Memory B cell (primary cell): ENCODE measurements at places on chromosomes 5 and 9.
A peak's percentile ranks its signal among the peaks of the same experiment; 100 is the strongest.

GRCh38 chr5:160458806-160459800, 37.4 kb downstream of the PTTG1 start:
- DNase-seq: no peak

GRCh38 chr9:71108937-71109336, 12.5 kb downstream of the TRPM3 start:
- DNase-seq: no peak

DNA sequence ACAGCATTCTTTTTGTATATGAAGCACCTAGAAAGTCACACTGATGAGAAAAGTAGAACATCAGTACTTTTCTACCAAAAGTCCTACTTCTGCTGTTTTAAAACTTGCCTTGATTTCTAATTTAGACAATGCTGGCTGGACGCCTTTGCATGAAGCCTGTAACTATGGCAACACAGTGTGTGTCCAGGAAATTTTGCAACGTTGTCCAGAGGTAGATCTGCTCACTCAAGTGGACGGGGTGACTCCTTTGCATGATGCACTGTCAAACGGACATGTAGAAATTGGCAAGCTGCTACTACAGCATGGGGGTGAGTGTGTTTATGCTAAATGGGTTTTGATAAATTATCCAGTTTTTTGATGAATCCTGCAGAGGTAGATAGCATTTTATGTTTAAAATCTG, 73.5 kb downstream of the SLF1 start:
- DNase-seq: no peak

DNA sequence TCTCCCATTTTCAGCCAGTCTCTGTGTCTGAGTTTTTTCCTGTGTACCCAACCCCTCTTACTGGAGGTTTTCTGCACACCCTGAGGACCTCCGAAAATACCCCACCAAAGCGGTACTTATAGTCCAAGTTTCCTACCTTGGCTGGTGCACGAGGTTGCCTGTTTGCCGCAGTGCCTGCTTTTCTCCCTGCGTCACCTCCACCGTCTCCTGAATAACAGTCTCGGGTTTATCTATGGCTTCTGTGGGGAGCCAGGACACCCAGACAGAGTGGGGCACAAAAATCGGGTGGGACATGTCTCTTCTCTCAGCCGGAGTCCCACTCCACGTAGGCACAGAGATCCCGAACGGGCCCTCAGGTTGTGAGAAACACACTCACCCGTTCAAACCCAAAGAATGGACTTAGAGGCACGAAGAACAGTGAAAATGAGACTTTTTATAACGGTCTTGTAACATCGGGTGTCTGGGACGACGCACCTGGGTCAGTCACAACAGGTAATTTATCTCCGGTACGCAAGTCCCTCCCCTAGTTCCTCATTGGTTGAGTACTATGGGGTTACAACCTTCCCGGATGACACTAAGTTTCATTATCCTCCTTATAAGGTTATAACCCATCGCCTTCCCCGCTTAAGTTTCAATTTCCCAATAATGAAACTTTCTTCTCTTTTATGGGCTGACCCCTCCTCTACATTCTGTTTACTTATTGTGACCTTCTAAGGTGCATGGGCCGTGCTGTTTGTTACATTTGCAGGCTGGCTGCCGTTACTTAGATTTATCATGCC, 970.2 kb upstream of the COX7C start:
- DNase-seq: no peak

GRCh38 chr9:27047136-27047535, 41.7 kb upstream of the LRRC19 start:
- DNase-seq: no peak

GRCh38 chr9:90916147-90916734, 114.6 kb downstream of the SYK start:
- no peak for DNase-seq

DNA sequence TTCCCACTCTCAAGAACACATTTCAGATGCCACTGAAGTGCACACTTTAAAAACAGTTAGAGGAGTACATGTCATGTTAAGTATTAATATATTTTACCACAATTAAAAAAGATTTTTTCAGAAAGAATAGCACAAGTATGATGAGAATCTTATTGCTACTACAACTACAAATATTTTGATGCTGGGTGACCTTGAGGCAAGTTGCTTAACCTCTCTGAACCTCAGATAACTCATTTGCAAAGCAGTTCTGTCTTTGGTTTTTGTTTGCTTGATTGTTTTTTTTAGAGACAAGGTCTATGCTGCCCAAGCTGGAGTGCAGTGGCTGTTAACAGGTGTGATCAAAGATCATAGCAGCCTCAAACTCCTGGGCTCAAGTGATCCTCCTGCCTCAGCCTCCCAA, 13.7 kb upstream of the EBF1 start:
- DNase-seq: no peak

DNA sequence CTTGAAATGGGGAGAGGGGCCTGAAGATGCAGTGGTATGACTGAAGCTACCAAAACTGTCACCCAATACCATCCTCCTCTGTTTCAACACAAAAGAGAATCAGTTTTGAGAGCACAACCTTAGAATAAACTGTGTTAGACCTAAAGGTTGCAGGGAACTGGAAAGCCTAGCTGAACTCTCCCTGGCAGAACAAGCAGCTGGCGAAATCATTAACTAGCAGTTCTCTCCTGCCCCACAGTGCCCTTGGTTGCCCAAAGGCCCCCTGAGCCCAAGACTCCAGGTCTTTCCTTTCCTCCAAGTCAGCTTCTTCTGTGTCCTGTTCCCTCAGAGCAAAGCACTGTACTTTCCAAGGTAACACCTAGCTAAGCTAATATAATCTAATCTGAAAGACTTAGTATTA, 135.4 kb upstream of the SLC30A5 start:
- DNase-seq: no peak

- DNase-seq: peak; percentile 42
Observed at GRCh38 chr5:65076251-65076869, 307.6 kb downstream of the CWC27 start.

DNA sequence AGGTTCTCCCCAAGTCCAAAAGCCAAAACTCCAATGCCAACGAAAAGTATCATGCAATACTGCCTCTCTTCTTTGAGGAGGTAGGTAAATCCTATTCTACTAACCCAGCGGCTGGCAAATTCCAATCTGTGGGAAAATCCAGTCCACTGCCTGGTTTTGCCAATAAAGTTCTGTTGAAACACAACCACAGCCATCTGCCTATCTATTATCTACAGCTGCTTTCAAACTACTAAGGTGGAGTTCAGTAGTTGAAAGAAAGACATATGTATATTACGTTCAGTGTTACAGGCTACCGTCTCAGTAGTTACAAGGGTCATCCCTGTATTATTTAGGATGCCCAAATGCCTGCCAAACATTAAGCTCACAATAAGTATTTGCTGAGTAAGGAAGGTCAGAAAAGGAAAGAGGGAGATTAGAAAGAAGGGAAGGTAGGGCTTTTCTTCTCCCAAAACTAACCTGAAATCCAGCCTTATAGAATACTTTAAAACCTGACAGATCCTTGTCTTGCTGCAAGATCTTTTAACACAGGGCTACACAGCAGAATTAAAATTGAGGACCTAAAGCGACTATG, 16.2 kb downstream of the ARL15 start:
- no peak for DNase-seq

- DNase-seq: no peak
Observed at GRCh38 chr5:16455668-16456067, 9.9 kb downstream of the ZNF622 start.

GRCh38 chr9:88396836-88397577, 8.8 kb downstream of the SPIN1 start:
- no peak for DNase-seq

DNA sequence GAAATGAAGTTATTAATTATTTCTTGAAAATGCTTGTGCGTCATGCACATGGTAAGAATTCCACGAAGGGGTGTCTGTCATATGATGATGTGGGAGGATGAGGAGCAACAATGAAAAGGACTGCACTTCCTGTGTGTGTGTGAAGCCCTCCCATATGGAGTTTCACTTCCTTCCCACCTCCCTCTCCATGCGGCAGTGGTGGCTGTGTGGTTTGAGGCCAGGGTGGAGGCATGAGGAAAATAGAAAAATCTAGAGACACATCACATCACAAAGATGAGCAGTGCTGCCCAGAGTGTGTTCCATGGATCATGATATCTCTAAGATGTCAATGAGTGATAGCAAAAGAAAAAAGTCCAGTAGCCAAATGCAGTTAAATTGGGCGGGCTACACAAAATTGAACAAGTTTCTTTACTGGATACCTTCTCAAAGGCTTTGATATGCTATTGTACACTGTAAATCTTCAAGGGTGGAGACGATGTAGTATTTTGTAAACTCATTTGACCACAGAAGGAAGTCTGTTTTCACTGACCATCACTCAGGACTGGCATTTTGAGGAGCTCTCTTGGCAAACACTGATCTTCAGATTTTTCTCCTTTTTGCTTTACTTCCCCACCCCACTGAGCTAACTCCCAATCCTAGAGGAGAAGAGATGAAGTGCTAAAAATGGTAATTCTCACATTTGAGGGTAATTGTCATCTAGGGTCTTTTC, 55.7 kb upstream of the EQTN start:
- no peak for DNase-seq

DNA sequence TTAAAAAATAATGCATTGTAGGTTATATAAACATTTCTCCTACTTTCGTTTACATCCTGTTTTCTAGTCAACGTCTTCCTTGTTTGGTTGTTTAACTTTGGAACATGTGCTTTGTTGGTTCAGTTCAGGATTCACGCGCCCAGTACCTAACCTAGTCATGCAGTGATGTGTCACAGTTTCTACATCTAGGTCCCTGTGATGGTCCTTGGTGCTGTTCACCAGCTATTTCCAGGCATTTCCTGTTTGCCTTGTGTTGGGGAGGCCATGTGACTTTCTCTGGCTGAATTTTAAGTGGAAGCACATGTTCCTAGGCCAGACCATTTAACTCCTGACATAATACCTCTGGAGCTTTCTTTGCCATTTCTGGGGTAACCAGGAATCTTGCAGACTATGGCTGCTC, 292.3 kb downstream of the SMARCA2 start:
- no peak for DNase-seq

- DNase-seq: no peak
Observed at GRCh38 chr5:146016764-146017484, 80.5 kb downstream of the SH3RF2 start.

DNA sequence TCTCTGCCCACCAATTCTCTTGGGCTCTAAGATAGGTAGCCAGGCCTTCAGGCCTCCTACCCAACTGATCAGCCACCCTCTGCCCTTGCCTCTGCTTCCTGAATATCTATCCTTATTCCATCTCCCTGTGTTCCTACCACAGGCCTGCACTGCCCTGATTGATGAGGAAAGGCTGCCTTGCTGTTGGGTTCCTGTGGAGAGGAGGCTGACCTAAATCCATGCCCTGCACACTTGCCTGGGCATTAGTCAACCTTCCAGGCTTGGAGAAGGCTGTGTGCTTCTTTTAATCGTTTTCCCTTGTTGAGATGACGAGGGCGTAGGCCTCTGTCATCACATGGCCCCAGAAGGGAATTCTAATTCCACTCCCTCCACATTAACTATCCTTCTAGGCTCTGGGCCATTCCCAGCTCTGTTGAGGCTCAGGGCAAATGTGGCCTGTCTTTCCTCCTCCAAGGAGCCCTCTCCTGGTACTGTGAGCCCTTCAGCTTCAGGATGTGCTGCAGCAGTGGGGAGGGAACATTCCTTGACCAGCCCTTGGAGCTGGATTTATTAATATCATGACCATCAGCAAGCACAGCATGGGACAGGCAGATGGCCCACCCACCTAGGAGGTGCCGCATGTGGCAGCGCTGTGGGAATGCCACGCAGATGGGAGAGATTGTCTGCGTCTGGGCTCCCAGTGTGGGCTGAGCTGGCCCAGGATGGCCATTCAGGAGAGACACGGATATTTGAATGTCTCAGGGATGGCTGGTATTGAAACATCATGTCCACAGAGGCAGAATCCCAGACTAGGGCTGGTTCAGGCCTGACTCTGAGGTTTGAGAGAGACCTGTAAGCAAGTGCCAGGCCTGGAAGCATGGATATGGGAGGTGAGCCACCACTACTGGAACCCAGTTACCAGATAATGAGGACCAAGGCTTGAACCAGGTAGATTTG, 40.9 kb downstream of the ANGPTL2 start:
- no peak for DNase-seq
